ENCODE measurements at places on chromosomes 5 and 9.

GRCh38 chr5:114839360-114839759 lies 330.3 kb downstream of the TRIM36 start:
- DNase-seq, result no peak

DNA sequence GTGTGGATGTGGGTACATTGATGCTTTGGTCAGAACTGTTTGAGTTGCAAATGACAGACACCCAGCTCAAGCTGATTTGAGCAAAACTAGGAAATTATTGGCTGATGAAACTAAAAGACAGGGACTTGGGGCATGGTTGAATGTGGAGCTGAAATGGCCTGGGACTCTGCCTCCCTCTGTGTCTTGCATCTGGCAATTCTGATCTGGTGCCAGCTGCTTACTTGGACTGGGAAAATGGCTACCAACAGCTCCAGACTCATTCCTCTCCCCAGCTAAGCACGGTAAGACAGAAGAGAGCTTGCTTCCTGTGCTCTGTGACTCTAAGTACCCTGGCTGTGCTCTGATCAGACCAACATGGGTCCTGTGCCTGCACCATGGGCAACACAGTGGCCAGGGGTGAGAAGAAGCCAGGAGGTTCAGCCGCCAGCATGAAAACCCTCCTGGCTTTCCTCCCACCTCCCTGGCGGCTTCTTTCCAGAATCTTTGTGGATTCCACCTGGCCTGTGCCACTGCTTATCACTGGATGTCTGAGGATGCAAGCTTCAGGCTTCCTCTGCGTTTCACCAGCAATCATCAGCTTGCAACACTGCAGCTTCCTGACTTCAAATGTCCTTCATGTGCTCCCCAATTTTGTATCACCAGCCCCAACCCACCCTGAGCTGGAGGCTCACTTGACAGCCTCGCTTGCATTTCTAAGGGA lies 44.1 kb downstream of the C5orf15 start:
- no peak for DNase-seq

DNA sequence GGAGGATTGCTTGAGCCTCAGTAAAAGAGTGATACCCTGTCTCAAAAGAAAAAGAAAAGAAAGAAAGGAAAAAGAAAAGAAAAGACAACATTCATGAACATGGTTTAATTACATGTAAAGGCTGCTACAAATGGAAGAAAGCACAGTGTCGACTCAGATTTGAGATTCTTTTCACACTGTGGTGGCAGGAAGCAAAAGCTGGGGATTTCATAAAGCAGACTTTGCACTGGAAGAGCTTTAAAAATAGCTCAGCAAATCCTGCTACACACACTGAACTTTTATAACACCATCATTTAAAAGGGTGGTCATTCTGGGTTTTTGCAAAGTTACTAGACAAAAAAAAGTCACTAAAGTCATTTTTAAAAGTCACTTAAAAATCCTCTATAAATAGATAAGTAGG lies 140.8 kb downstream of the CEMIP2 start:
- DNase-seq, result no peak

DNA sequence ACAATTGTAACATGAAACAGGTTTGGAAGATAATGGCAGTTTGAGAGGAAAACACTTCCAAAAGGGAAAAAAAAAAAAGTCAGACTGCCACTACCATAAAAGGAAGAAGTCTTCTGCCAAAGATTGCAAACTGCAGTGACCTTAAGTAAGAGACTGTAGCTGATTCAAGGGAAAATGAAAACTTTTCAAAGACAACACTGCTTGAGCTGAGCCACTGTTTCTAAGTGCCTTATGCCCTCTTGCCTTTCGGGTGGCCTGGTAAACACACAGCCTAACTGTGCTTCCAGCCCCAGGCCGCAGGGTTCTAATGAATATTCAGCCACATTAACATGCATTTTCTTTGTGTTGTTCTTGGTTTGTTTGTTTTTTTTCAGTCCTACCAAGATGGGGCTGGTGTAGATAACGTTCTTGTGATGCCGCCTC lies 354.6 kb downstream of the BNC2 start:
- no peak for DNase-seq

DNA sequence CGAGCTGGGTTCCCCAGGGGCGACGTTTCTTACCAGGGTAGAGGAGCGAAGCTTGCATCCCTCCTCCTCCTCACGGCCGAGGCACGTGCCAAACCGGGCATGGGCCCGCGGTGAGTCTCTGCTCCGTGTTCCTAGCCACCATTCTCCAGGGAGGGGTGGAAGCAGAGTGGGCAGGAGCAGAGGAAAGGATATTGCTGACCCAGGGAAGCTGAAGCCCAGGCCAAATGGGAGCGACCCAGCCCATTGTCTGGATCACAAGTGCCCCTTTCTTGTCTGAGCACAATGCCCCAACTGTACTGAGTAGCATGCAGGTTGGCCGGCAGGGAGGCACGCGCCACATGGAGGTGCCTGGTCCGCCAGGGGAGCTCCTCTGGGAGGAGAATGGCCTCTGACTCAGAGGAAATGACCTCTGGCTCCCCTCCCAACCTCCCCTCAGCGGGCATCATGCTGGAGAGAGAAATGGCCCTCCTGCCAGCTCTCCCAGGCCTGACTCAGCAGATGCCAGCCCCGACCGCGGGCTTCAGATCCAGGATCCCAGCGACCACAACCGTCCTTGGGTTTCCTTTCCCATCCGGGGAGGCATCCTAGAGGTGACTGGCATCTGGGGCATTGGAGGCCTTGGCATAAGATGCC lies 1.1 kb downstream of the PRR7 start:
- DNase-seq, result no peak

DNA sequence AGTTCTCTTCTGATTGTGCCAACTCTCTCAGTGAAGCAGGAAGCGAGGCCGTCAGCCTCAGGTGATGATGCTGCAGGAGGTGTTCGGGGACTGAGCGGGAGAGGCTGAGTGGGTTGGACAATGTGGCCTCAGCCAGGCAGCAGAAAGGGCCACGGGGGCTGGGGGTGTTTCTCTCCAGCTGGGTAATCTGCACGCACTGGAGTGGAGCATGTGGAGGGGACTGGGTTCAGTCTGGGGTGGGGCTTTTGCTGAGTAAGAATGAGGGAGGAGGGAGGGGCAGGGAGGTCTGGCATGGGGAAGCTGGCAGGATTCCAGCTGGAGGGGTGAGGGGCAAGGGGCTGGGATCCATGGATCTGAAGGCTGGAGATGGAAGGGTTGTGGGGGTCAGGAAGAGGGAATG lies 60.8 kb upstream of the PHYKPL start:
- DNase-seq, result no peak

DNA sequence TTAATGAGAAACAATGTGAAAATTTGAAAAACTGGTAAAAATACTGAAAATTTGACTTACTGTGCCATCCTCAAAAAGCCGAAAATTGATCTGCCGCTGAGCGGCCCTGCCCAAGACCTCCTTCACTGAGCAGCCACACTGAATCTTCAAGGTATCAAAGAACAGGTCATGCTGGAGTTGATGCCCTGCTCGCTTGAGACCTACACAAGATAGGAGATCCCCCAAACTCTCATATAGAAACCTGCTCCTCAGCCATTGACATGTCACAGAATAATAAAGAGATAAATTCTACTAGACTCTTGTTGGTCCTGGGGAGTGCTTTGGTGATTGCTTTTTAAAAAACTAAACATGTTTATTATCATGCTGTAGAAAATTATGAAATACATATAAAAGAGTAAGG lies 52.7 kb downstream of the GLDC start:
- DNase-seq, result no peak

DNA sequence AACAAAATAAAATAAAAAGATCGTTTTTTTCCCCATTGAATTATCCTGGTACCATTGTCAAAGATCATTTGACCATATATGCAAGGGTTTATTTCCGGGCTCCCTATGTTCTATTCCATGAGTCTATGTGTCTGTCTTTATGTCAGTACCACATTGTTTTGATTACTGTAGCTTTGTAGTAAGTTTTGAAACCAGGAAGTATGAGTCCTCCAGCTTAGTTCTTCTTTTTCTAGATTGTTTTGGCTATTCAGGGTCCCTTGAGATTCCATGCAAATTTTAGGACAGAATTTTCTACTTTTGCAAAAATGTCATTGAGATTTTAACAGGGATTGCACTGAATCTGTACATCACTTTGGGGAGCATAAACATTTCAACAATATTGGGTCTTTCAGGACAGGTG lies 18.7 kb upstream of the EEIG1 start:
- no peak for DNase-seq

DNA sequence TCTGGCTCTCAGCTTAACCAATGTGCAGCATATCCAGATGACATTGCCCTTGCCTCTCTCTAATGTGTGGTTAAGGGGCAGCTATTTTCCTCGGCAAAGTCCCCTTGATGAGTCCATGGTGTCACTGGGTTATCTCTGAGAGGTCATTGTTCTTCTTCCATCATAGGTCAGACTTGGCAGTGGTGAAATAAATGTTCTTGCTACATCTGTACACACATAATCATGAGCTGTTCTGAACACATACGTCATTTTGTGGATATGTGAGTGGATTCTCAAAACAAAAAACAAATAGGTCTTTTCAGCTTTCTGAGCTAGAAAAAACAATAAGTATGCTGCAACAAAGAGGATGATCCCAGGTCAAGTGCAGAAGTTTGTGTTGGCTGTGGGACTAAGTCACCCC lies 134.7 kb upstream of the PTPN3 start:
- DNase-seq, result no peak

DNA sequence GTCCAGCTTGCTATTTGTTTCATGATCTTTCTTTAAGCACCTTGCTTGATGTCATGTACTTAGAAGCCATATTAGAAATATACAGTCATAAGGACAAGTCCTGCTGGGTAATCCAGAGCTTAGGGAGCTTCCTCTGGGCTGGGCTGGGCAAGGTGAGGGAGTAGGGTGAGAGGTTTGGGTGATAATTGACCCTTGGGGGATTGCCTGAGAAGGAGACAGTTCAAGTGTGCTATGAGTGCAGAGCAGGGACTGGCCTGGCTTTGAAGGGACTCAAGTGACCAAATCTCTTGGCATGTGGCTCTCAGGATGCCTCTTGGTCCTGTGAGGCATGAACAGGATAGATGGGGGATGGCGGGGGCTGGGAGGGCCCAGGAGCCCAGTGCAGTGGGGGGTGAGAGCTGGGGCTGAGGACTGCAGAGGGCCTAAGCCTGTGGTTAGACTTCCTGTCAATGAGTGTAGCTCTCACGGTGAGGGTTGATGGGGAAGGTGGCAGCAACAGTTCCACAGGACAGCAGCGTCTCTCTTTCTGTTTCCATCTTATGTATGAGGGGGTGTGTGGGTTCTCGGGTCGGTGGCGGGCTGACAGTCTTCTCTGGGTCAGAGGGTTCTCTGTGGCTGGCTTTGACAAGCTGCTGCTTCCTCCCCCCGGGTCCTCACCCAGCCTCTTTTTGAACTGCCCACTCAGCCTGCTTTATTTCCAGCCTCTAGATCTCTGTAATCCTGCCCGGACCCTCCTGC lies 53.5 kb downstream of the RGS3 start:
- no peak for DNase-seq
